ENCODE measurements at places on chromosomes 3 and 15.

DNA sequence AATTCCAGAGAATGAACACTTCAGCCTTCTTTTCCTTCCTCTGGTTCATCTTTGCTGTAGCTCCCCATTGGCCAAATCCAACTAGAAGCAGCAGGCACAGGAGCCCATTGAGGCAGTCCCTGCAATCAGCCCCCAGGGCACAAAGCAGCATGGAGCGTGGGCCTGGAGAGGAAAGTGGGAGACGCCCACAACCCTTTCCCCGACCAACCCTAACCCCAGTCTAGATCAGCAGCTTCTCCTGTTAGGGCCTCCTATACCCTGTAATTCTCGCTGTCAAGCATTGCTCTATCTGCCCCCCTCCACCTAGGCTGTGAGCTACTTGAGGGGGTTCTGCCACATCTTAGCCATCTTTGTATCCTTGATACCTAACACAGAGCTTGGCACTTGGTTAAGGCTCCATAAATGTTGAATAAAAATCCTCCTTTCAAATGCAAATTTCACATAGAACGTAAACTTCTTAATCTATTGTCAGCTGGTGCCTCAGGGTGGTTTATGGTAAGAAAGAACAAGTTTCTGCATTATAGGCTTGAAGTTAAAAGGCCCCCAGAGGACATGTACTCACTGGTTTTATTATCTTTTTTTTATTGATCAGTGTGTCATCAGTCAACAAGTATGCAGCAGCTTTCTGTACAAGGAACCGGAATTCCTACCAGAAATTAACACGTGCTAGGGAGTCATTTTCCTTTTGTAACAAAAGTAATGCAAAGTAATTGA is 97.9 kb upstream of the PFN2 start:
- no peak for DNase-seq

- DNase-seq: peak; percentile 73
Observed at GRCh38 chr15:74799856-74800558, 12.6 kb upstream of the LMAN1L start.

DNA sequence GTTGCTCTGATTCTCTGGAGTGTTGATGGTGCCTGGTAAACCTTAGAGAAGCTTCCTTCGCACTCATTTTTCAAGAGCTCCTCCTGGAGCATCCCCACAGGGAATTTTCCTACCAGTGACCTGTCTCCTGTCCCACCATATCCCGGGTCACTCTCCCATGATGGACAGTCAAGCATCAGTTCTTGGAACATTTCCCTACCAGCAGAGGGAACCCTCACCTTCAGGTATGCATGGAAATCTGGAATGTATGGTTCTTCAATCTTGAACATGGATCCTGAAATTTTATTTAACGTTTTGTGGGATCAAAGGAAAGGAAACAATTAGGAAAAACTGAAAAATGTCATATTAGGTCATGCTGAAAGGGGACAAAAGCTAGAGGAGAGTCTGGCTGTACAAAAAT is 153.8 kb downstream of the SPATA16 start:
- DNase-seq: peak; percentile 34

GRCh38 chr15:37135225-37135624 is 34.9 kb upstream of the MEIS2 start:
- DNase-seq: no peak

- DNase-seq: peak; percentile 72
Observed at GRCh38 chr3:117734496-117734895, 1024.9 kb downstream of the TUSC7 start.

DNA sequence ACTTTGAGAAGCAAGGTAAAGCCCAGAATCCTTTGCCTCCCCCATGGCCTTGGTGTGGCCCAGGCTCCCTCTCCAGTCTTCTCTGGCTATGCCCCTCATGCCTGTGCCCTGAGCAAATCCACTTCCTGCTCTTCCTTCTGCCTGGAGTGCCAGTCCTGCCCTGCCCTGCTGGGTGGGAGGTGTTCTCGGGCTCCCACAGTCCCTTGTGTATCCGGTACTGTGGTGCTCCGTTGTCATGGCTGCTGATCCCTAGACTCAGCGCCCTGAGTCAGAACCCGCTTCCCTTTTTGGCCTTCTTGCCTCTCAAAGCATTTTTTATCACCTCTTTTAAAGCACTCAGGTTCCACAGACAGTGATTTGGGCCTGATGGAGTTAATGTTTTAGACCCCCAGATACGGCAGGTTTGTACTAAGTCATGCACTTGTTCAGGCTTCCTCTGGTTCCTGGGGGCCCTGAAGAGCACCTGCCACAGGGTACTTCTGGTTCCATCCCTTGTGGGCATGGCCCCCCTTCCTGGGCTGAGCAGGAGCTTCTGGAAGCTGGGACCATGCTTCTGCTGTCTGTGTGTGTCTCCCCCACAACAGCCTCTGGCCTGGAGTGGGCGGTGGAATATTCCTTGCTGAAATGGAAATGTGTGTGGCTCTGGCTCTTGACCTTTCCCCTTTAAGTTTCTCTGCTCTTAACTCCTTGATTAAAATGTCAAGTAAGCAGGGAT is 29.6 kb upstream of the ADAMTS7 start:
- peak; percentile 81 for DNase-seq

GRCh38 chr15:63495343-63495742 is 9.1 kb upstream of the USP3 start:
- DNase-seq: no peak

DNA sequence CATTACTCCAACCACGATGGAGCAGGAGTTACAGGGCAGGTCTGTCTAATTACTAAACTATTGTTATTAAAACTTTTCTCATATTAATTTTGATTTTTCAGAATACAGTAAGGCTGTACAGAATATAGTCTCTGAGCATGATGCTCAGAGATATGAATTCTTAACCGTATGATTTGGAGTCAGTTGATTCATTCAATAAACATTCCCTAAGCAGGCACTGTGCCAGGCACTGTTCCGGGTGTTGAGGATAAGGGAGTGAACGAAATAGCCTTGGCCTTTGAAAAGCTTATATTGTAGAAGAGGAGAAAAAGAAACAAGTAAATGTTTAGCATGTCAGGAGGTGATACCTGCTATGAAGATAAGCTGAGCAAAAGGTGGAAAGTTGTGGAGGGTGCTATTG is 187.3 kb downstream of the KCNAB1 start:
- DNase-seq: peak; percentile 81

- no peak for DNase-seq
Observed at GRCh38 chr3:153370680-153371079, 208.7 kb downstream of the RAP2B start.

- peak; percentile 7 for DNase-seq
Observed at GRCh38 chr3:7581831-7582230, 720.9 kb downstream of the GRM7 start.

- DNase-seq: no peak
Observed at GRCh38 chr3:55882006-55882405, 394.9 kb upstream of the WNT5A start.

GRCh38 chr15:78023081-78023665 is 54.3 kb downstream of the TBC1D2B start:
- no peak for DNase-seq

DNA sequence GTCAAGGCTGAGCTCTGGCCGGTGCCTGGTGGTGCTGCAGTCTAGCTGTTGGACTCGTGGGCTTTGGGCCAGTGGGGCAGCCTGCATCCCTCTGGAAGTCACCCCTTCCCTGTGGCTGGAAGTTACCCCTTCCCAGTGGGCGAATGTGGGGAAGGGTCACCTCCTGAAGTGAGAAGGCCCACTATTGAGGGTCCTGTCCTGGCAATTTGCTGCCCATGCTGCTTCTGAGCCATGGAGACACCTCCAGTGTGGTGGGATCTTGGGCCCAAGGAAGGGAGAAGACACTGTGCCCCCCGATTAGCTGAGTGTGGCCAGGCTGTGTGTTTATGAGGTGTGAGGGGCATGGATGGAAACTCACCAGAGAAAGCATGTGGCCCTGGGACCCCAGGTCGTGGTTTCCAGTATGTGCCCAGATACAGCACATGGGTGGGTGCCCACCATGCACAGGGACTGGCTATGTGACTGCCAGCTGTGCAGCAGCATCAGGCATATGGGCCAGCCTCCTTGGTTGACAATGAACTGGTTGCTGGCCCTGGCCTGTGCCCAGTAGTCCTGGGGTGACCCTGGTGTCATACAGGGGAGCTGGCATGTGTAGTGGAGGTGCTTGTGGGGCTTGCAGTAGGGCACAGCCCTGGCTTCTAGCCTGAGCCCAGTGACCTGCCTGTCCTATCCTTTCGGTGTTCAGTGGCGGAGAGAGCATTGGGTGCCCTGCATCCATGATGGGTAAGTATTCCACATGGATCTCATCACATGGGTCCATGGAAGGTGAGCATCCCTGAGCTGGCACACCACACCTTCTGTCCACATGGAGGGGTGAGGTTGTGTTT is 221.2 kb downstream of the SNRPN start:
- DNase-seq: no peak
